ENCODE measurements at places on chromosomes 11 and 22. TPM values are rescaled to one million over a fixed set of nuclear protein-coding genes. Genes with fewer than 3 reads are reported as not detected.

DNA sequence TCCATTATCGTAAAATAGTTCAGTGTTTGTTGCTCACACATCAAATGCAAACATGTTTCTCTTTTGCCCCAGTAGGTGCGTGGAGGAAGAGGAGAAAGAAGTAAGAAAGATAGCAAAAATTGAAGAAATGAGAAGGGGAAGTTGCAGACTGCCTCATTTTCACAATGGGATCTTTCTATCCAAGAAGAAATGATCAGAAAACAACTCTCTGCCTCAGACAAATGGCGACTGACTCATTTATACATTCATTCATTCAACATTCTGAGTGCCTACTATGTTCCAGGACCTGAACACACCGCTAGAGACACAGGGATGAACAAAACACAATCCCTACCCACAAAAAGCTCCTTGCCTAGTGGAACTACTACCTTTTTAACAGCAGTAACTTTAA, 367 bp downstream of the HPS5 start:
- H3K4me3 ChIP-seq: peak overlapping the region; percentile 70
- peaks cover 30% of the 10 kb centered on the region for H3K36me3 ChIP-seq
- peaks cover 67% of the 10 kb centered on the region for H3K4me1 ChIP-seq
- no peak for DNase-seq

DNA sequence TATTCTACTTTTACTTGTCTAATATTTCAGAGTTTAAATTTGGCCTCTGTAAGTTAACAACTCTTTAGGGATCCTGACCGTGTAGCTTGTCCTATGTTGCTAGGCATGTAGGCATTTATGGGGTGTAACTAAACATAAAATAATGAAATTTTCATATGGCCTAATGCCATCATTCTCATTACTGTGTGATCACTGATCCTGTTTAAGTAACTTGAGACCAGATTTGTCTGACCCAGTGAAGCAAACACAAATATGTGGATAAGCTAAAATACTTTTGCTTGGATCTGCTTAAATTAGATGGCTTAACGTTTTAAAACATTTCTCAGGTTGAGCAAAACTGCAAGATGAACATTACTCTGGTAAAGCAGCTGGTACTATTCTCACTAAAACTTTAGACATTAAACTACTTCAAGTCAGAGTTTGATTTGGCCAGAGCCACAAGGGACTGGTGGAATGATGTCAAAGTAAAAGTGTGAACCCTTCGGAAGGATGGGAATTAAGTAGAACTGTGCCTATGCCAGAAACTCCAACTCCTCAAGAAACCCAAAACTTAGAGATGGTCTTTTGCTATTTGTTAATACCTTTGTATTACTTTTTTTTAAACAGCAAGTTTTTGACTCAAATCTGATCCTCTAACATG, 12.5 kb downstream of the QSER1 start:
- H3K4me3 ChIP-seq: no peak overlapping the region
- no peak overlapping the region for H3K27ac ChIP-seq
- DNase-seq: no peak
- no peaks in the 10 kb centered on the region for H3K36me3 ChIP-seq
- H3K4me1 ChIP-seq: no peaks in the 10 kb centered on the region

GRCh38 chr11:71307811-71308645, 55.7 kb upstream of the SHANK2 start:
- no peak overlapping the region for H3K4me3 ChIP-seq
- H3K36me3 ChIP-seq: no peaks in the 10 kb centered on the region
- no peak overlapping the region for H3K27ac ChIP-seq
- peak; percentile 31 for DNase-seq

GRCh38 chr11:19646308-19646707, 66.3 kb upstream of the NAV2 start:
- no peaks in the 10 kb centered on the region for H3K4me1 ChIP-seq
- no peaks in the 10 kb centered on the region for H3K27me3 ChIP-seq
- DNase-seq: no peak
- H3K36me3 ChIP-seq: no peaks in the 10 kb centered on the region
- H3K27ac ChIP-seq: no peak overlapping the region
- H3K4me3 ChIP-seq: no peak overlapping the region

DNA sequence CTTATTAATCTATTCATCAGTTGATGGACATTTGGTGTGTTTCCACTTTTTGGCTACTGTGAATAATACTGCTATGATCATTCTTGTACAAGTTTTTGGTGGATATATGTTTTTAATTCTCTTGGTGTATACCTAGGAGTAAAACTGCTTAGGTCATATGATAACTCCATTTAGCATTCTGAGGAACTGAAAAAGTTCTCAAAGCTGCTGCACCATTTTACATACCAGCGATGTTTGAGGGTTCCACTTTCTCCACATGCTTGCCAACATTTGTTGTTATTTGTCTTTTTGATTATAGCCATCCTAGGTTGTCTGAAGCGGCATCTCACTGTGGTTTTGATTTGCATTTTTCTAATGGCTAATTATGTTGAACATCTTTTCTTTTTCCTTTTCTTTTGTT, 4.1 kb upstream of the ACER3 start:
- H3K36me3 ChIP-seq: no peaks in the 10 kb centered on the region
- peak overlapping the region; percentile 93 for H3K27ac ChIP-seq
- DNase-seq: no peak

DNA sequence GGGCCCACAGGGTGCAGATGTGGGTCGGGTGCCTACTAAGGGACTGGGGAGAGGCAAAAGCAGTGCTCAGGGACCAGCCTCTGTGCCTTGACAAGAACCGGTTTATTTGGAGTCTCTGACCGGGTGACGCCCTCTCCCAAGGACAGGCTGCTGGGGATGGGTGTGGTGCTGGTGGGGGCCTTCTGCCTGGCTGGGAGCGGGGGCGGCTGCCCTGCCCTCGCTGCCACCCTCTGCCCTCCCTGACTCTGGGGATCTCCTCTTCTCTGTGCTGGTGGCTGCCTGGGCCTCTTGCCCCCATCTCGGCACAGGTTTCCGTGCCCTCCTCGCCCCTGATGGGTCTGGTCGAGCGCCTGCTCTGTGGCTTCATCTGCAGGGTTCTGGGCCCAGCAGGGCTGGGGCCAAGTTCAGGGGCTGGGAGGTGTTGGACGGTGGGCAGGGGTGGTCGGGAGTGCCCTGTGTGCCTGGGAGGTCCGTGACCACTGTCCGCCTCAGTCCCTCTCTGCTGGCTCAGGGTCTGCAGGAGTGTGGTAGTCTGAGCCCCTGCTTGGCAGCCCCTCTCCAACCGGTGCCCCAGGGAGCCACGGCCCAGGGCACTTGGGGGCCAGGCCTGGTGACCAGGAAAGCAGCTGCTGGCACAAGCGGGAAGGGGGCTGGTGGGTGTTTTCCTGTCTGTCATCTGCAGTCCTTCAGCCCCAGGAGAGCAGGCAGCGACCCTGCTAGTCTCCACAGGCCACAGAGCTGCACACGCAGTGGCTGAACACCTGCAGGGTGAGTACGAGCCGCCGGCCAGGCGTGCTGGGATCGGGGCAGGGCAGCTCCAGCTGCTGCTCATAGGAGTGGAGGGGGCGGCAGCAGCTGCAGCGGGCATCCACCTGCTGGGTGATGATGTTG, 23.5 kb downstream of the MUC6 start:
- peaks cover 19% of the 10 kb centered on the region for H3K4me1 ChIP-seq
- H3K4me3 ChIP-seq: no peak overlapping the region
- no peaks in the 10 kb centered on the region for H3K27me3 ChIP-seq
- no peak for DNase-seq

TMA7B gene
- total RNA-seq: 3.0 TPM

EHF gene
- total RNA-seq: 0.44 TPM

GRCh38 chr22:25900880-25901279, 158.9 kb downstream of the MYO18B start:
- no peaks in the 10 kb centered on the region for H3K4me1 ChIP-seq
- DNase-seq: no peak
- no peaks in the 10 kb centered on the region for H3K36me3 ChIP-seq
- no peak overlapping the region for H3K4me3 ChIP-seq

ACCS gene
- total RNA-seq: 59.5 TPM
